ENCODE measurements at places on chromosomes 1 and 21.

GRCh38 chr1:167863921-167864279, 50.0 kb downstream of the ADCY10 start:
- no peak for DNase-seq

DNA sequence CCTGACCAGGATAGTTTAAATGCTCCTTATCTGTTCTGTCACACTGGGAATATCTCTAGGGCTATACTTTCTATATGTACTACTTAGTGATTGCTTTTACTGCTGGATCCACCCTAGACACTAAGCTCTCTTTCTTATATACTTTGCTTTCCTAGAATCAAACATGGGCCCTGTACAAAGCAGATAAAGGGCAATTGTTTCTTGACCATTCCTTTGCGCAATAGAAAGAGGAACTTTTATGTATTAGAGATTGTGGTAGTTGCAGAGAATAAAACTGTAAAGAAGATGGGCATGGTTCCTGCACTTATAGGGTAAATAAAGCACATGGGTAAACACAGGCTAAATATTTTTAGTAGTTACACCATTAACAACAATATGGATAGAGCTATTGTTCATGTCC, 58.8 kb downstream of the ATP6V1G3 start:
- no peak for DNase-seq

GRCh38 chr1:20962576-20963258, 175.6 kb upstream of the HP1BP3 start:
- no peak for DNase-seq

DNA sequence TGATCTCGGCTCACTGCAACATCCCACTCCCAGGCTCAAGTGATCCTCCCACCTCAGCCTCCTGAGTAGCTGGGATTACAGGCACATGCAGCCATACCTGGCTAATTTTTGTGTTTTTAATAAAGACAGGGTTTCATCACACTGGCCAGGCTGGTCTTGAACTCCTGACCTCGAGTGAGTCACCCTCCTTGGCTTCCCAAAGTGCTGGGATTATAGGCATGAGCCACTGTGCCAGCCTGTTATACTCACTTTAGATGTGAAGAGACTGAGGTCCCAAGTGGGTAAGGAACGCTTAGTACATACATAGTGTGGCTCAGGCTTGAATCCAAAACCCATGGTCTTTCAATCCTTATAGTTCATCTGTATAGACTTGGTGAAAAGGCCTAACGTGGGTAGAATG, 63.7 kb upstream of the EPS8L3 start:
- DNase-seq: no peak

GRCh38 chr1:8427493-8427892, 109.6 kb downstream of the SLC45A1 start:
- DNase-seq: no peak

DNA sequence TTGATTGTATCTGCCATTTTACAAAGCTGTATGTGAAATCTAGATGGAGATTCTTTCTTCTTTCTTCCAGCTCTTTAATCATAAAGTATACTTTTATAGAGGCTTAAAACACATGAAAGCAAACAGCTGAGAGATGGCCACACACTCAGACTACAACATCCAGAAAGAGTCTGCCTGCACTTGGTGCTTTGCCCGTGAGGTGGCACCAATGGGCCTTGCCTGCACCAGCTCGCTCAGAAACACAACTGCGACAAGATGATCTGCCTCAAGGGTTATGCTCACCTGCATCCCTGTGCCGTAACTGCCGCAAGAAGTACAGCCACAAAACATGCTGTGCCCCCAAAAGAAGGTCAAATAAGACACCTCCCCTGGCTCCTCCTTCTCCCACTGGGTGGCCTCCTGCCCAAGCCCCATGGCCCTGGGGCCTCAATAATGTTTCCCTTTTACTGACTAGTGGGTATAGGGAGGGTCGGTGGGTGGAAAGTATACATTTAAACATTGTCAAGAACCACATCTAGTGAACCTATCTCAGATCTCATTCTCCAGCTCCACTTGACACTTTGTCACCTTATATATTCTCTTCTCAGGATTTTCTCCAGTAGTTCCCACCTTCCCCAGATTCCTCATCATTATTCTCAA, 66.7 kb upstream of the ANGPTL3 start:
- peak; percentile 45 for DNase-seq

DNA sequence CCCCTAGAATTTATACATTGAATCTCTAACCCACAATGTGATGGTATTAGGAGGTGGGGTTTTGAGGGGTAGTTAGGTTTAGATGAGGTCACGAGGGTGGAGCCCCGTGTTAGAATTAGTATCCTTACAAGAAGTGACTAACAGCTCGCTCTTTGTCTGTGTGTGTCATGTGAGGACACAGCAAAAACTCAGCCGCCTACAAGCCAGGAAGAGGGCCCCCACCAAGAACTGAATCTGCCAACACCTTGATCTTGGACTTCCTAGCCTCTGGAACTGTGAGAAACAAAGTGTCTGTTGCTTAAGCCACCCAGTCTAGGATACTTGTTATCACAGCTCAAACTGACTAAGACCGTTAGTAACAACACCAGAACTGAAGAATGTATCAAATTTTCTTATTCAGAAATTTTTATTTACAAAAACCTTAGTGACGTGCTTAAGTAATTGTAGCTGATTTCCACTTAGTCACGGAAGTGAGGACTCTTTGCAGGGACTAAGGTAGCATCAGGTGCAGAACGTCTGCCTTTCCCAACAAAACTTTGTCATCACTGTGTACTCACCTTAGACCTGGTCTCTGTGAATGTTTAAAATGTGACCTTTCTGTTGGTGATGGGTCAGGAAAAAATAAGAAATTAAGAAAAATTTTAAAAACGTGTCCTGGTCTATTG, 24.5 kb upstream of the LRRC8C start:
- DNase-seq: no peak
